Activated naive CD4-positive, alpha-beta T cell treated with anti-CD3 and anti-CD28 coated beads, Interleukin-2, amount 10 ng/mL, durations not matched to agents 5 hours and 36 hours (primary cell): ENCODE measurements at places on chromosomes 2 and 18. TPM values are rescaled to one million over a fixed set of nuclear protein-coding genes. Genes with fewer than 3 reads are reported as not detected.

Gene ADD2
- 18.8 TPM for total RNA-seq

Gene SMYD1
- not detected for total RNA-seq

Gene GNLY
- total RNA-seq, result 26.3 TPM

Gene TMEM17
- total RNA-seq, result not detected

Gene NLRC4
- total RNA-seq, result not detected

Gene SERPINB13
- not detected for total RNA-seq
